HCT116 (cell line): ENCODE measurements at places on chromosomes 7 and 10.

DNA sequence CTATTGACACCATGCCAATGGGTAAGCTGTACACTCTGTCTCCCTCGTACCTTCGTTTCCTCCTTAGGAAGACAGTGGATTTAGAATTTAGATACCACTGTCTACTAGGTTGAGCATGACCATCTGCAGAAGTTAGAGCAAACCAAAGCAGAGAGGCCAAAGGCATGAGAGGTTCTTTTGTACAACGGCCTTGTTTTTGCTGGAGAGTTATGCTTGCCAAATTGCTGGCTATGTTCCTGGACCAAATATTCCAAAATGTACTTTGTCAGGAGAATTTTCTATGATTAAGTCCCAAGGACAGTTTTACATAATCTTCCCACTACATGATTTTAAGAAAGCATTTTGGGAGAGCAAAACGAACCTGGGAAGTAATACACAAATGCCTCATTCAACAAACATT is 47.9 kb upstream of the PLCE1 start:
- DNase-seq = no peak

GRCh38 chr7:24102988-24103387 is 181.0 kb upstream of the NPY start:
- DNase-seq = no peak

DNA sequence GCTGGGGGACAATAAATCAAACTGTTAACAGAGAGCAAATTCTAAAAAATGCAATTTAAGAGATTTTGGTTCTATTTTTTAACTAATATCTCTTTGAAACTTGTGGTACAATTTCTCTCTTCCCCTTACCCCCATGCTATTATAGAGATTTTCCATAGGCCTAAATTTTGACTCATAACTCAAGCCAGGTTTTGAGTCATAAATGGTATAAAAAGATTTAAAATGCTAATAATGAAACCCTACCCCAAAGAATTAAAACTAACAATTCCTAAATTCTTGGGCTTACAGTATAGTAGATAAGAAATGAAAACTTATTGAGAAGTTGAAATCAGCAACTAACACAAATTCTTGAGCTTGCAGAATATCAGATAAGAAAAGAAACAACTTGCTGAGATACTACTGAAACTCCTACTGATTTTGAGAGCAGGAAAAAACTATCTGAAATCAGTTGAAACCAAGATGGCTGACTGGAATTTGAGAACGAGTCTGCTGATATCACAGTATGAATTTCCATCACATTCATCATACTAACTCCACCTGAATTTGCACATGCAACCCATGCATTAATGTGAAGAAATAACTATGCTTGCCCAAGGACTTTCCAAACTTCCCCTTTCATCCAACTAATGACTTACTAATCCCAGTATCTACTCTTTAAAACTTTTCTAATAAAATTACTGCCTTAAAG is 36.3 kb downstream of the POT1 start:
- DNase-seq = no peak

GRCh38 chr10:132845041-132845551 is 59.1 kb upstream of the NKX6-2 start:
- no peak for DNase-seq

DNA sequence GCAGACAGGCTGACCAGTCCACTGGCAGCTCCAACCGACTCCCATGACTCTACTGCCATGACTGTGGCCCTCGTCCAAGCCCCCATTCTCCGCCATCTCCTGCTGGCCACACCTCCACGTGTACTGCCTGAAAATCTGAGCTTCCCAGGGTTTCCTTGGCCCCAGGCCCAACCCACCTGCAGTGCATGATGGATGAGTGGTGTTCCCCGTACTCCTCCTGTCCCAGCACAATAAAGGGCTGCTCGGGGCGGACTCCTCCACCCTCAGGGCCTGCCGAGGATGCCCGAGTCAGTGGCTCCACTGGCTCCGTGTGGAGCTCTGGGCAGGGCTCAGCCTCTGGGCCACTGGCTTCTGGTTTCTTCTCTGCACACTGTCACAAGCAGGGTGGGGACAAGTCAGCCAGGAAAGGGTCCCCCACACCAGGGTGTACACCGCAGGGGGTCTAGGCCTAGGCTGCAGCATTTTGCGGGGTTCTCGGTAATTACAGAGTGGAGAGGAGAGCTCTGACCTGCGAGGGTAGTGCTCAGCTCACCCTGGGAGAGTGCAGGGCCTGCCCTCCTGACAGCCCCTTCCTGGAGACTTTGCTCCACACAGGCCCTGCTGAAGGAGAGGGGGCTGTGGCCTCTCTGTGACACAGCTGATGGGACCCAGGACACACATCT is 15.2 kb downstream of the WDR91 start:
- no peak for DNase-seq

GRCh38 chr10:117360994-117361667 is 14.1 kb downstream of the PDZD8 start:
- no peak for DNase-seq

DNA sequence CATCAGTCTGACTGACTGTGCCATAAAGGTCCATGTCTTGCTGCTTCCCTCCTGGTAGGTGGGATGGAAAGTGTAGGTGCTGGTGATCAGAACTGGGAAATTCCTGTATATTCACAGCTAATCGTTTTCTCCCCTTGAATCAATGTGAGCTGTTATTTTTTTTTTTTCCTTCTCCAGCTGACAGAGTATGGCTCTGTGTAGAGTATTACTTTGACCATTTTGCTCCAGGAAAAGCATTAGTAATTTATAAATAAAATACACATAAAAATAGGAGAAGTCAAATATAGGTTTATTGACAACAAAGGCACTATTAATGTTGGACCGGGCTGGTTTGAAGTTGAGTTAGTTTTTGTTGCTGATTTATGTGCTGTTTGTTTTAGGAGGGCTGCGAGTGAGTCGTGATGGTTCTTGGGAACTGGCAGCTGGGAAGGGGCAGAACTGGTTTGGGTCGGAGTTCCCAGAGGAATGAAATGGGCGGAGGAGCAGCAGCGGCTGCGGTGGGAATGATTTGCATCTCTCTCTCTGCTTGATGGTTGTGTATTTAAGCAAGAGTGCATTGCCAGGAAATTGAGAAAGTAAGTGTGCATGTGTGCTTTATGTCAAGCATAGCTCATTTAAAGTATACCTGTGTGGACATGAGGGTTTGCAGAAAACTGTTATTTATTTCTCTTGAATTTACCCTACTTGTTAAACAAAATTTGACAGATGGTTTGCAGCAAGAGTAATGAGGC is 80.9 kb downstream of the LRMDA start:
- DNase-seq = no peak

- DNase-seq = no peak
These were observed 87.5 kb downstream of the FRMD4A start for GRCh38 chr10:14243221-14243620.

DNA sequence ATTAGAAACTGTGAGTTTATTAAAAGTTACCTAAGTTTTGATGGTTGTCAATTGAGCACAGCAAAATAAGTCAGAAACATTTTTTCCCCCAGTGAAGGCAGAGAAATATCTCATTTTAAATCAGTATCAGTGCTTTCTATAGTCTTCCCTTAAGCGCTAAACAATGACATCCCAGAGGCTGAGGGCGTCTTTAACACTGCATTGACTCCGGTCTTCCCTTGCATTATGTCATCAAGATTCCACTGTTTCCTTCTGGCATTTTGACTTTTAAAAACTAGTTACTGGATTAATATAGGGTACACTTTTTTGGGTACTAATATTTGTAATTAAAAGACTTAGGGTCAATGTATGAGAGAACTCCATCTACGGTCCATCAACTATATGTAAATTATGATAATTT is 3.9 kb downstream of the GLUD1 start:
- DNase-seq = no peak

- peak; percentile 36 for DNase-seq
These were observed 704 bp downstream of the TNKS2 start for GRCh38 chr10:91798649-91799611.

DNA sequence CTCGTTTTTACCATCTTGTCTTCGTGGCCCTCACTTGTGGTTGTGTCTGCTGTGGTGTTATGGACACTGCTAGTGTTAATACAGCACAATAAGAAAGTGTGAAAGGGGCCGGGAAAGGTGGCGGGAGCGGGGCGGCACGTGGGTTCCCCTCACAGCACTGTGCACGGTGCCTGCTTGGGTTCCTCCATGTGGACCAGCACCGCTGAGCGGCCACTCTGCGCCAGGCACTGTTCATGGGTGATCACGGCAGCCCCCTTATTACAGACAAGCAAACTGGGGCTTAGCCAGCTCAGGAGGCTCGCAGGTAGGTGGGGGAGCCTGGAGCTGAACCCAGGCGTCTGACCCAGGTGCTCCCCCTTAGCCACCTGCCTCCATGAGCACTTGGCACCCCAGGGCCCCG is 12.2 kb downstream of the SUN1 start:
- no peak for DNase-seq

- peak; percentile 35 for DNase-seq
These were observed 163.1 kb downstream of the PRKCQ start for GRCh38 chr10:6416892-6417512.

DNA sequence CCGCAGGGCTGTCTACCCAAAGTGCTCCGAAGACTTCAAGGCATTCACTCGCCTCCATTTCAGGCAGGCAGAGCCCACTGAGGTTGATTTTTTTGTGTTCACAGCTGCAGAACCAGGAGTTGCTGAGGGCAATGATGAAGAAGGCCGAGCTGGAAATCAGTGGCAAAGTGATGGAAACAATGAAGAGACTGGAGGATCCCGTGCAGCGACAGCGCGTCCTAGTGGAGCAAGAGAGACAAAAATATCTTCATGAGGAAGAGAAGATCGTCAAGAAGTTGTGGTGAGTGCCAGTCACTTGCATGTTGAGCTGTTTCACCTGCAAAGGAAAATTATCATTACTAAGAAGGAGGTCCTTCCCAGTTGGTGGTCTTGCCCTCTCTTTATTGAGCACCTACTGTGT is 210.5 kb downstream of the ARHGAP21 start:
- DNase-seq = no peak

DNA sequence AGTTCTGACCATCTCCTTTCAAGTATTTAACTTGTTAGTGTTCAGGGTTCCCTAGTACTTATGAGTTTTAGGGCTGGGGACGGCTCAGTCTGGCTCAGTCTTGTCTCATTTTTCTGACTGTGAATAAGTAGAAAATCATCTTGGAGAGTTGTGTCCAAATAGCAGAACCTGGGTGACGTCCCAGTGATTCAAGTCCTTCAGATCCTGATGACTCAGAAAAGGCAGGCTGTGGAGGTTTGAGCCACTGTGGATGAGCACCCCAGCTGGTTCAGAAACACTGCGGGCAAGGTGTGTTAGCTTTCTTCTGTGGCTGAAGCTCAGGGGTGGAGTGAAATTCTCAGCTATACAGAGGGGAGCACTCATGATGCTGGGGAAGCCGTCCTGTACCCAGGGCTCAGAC is 154.4 kb upstream of the NPY start:
- DNase-seq = no peak

DNA sequence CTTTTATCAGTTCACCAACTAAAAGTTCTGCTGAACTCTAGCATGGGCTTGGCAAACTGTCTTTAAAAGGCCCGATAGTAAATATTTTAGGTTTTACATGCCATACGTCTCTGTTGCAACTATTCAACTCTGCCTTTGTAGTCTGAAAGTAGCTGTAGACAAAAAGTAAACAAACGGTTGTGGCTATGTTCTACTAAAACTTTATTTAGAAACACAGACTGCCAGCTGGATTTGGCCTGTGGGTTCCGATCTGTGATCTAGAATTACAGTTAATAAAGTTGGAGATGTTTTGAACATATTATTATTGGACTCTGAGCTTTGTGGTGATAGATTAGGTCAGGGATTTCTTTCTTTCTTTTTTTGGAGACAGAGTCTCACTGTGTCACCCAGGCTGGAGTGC is 33.1 kb downstream of the VPS50 start:
- no peak for DNase-seq

- DNase-seq = peak; percentile 56
These were observed 16.2 kb upstream of the ZFAND2A start for GRCh38 chr7:1175967-1176851.

DNA sequence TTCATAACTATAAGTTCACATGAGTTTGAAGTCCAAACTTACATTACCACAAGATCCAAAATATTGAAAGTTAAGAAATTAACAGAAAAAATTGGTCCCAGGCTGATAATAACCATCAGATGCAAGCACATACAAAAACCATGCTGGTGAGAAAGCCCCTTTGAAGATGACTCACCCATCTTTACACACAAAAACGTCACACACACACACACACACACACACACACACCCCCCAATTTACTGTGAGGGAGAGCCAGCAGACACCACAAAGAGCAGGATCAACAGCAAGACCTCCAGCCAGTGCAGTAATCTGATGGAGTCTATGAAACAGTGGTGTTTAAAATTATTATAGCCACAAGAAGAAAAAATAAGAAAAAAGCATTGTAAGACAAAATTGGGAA is 50.1 kb upstream of the DRGX start:
- no peak for DNase-seq

DNA sequence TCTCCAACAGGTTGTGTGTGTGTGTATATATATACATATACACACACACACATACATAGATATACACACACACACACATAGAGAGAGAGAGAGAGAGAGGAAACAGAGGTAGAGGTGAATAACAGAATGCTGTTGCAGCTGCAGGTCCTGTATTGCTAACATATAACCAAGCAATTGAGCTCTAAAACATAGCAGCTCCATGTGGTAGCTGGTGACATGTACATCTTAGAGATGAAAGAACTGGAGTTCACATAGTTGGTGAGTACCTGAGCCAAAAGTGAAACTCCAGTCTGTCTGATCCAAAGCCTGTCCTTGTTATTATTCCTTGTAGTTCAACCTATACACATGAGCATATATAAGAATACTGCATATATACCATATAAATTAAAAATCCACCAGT is 152.9 kb upstream of the CSTF2T start:
- DNase-seq = no peak

GRCh38 chr10:26555719-26556368 is 117.7 kb downstream of the APBB1IP start:
- no peak for DNase-seq

DNA sequence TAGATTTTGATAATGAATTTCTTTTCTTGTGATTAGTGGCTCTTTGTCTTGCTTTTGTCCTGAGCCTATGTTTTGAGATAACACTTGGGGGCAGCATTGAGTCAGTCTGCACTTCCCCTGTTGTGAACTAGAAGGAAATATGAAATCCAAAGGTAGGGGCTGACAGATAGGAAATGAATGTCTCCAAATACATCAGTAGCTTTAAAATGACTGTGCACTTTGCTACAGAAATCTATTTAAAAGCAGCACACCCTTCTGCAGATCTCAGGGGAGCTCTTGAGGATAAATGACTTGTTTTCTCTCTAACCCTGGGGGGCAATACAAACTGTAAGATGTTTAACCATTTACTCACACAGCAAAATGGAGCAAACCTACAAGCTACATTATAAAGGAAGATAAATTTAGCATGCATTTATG is 176.0 kb upstream of the MYO3A start:
- peak; percentile 26 for DNase-seq
